Stomach (tissue), 19 donors: ENCODE measurements at places on chromosomes 12 and 14. TPM values are rescaled to one million over a fixed set of nuclear protein-coding genes. Genes with fewer than 3 reads are reported as not detected.

The TBC1D30 gene
- 18.2 TPM for total RNA-seq

The ZNF268 gene
- total RNA-seq, result 27.7 TPM

The GLT1D1 gene
- not detected for total RNA-seq

The TBX5 gene
- not detected for total RNA-seq

The GYS2 gene
- total RNA-seq, result not detected

The POU6F1 gene
- total RNA-seq, result 5.9 TPM

The CLSTN3 gene
- total RNA-seq, result 83.2 TPM

The SLC17A8 gene
- not detected for total RNA-seq

The ESPL1 gene
- total RNA-seq, result 6.6 TPM

The FKBP3 gene
- total RNA-seq, result 9.8 TPM

- no peak overlapping the region for H3K4me3 ChIP-seq
- DNase-seq, result no peak
- H3K27ac ChIP-seq, result no peak overlapping the region
- H3K27me3 ChIP-seq, result no peaks in the 10 kb centered on the region
Observed at GRCh38 chr12:104436790-104437189, 20.0 kb upstream of the CHST11 start.

GRCh38 chr14:78968265-78968664, 798.1 kb downstream of the NRXN3 start:
- H3K27ac ChIP-seq, result no peak overlapping the region
- DNase-seq, result no peak
- no peak overlapping the region for H3K4me3 ChIP-seq
- no peaks in the 10 kb centered on the region for H3K27me3 ChIP-seq

DNA sequence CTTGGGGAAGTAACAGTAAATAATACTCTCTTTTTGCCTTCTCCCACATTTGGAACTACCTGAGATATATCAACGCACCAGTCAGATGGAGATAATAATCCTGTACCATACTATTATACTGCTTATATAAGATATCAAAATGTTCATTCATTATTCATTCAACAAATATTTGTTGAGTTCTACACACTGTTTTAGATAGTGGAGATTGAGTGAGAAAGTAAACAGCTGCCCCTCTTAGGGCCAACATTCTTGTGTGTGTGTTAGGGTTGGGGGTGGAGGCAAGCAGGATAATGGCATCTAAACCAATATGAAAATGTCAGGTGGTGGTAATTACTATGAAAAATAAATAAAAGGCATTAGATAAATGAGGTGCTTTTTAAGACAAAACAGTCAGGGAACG, 14.0 kb downstream of the MIS18BP1 start:
- no peak overlapping the region for H3K27ac ChIP-seq
- H3K4me3 ChIP-seq, result no peak overlapping the region
- no peak for DNase-seq

DNA sequence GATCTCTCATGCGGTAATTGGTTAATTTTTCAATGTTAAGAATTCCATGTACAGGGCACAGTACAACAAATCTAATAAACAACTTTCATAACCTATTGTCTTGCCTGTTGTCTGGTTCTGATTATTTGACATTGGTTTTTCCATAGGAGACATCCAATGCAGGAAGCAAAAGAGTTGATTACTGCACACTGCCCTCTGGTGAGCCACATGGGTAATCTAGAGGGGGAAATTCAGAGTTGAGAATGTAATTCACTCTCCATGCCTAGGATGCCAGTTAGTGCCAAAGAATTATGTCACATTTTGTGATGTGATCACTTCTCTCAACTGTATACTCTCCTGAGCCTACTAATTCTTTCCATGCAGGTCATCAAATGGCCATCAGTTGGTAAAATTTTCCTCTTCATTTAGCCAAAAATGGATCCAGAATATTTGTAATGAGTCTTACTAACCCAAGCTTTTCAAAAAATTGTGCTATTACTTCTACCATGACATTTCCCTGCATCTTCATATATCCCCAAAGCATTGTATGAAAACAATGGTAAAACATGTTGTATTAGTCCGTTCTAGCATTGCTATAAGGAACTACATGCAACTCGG, 17.7 kb upstream of the CCDC91 start:
- H3K4me1 ChIP-seq, result no peaks in the 10 kb centered on the region
- H3K27ac ChIP-seq, result no peak overlapping the region
- no peaks in the 10 kb centered on the region for H3K36me3 ChIP-seq
- peak; percentile 31 for DNase-seq
- H3K4me3 ChIP-seq, result no peak overlapping the region
- no peaks in the 10 kb centered on the region for H3K27me3 ChIP-seq

DNA sequence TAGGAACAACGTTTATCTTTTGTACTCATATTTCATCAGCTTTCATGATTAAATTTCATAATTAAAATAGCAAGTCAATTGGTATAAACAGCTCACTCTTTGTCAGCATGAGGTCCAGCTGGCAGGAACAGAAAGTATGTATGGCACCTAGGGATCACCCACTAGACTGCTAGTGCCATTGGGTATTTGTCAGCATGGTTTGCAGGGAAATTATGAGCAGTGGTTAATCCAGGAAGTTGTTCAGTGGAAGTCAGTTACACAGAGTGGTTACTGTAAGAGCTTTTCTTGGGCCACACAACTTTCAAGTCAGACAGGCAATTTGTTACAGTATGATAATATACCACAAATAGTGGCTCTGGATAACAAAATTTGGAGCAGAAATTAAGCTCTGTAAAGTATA, 340.3 kb upstream of the RGS6 start:
- DNase-seq, result no peak
- H3K27me3 ChIP-seq, result no peaks in the 10 kb centered on the region
- no peak overlapping the region for H3K27ac ChIP-seq
- H3K4me1 ChIP-seq, result peaks cover 42% of the 10 kb centered on the region

DNA sequence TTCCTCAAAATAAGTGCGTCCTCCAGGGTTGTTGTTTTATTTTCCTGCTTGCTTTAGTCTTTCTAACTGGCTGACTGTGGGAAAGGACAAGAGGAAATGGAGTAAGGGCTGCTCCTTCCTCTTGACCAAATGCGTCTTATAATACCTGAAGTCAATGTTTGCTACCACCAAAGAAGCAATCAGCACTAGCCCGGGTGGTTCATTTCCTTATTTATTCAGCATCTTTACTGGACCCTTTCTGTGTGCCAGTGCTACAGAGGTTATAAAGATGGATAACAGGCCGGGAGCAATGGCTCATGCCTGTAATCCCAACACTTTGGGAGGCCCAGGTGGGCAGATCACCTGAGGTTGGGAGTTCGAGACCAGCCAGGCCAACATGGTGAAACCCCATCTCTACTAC, 15.1 kb upstream of the RPS6KA5 start:
- H3K36me3 ChIP-seq, result no peaks in the 10 kb centered on the region
- no peak overlapping the region for H3K4me3 ChIP-seq
- H3K4me1 ChIP-seq, result no peaks in the 10 kb centered on the region
- H3K27ac ChIP-seq, result no peak overlapping the region

- H3K4me3 ChIP-seq, result no peak overlapping the region
- no peak overlapping the region for H3K27ac ChIP-seq
- H3K27me3 ChIP-seq, result no peaks in the 10 kb centered on the region
- H3K36me3 ChIP-seq, result no peaks in the 10 kb centered on the region
- no peaks in the 10 kb centered on the region for H3K4me1 ChIP-seq
- peak; percentile 79 for DNase-seq
Observed at GRCh38 chr14:94320243-94320642, 2.9 kb downstream of the SERPINA6 start.

- H3K27ac ChIP-seq, result no peak overlapping the region
- H3K4me1 ChIP-seq, result no peaks in the 10 kb centered on the region
- H3K27me3 ChIP-seq, result no peaks in the 10 kb centered on the region
- DNase-seq, result no peak
Observed at GRCh38 chr12:79532907-79533288, 157.9 kb downstream of the PAWR start.

DNA sequence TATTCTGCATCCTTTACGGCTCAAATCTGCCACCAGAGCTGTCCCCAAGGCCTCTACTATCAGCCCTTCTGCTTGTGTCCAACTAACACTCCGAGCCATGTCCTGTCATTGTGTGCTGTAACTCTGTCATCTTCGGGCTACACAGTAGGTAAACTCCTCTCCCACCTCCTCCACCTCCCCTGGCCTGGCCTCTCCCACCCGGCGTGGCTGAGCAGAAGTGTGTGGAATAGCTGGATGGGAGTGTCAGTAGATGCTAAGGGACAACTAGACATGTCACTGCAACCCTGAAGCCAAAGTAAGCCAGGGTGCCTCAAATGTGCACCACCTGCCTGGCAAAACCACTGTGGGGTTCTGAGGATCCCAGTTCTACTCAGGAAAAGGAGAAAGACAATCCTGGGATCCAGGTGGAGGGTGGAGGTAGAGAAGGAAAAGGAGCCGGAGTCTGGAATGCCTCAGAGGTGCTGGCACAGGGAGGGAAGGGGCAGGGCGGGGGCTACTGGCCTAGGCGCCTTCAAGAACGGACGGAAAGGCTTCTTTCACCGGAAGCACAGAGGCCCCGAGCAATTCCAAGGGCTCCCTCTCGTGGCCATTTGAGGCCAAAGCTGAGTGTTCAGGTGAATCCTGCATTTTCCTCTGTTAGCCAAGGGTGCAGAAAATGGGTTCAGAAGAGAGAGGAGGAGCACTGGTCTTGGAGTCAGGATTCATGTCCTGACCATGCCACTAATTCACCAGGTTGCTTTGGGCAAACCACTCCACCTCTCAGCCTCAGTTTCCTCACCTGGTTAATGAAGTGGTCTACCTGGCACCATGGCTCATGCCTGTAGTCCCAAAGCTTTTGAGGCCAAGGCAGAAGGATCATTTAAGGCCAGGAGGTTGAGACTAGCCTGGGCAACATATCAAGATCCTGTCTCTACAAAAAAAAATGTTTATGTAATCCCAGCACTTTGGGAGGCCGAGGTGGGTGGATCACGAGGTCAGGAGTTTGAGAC, 20.5 kb upstream of the FAM181A start:
- H3K4me1 ChIP-seq, result no peaks in the 10 kb centered on the region
- no peak overlapping the region for H3K4me3 ChIP-seq
- DNase-seq, result peak; percentile 82
- H3K27ac ChIP-seq, result no peak overlapping the region
- H3K36me3 ChIP-seq, result no peaks in the 10 kb centered on the region

DNA sequence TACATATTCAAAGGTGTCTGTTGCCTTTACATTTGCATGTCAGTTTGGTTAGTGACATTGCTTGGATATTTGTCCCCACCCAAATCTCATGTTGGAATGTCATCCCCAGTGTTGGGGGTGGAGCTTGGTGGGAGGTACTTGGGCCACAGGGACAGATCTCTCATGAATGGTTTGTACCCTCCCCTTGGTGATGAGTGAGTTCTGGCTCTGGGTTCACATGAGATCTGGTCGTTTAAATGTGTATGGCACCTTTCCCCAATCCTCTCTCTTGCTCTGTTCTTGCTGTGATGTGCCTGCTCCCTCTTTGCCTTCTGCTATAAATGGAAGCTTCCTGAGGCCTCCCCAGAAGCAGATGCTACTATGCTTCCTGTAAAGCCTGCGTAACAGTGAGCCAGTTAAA, 207.9 kb upstream of the DIO3 start:
- no peak for DNase-seq
- no peaks in the 10 kb centered on the region for H3K36me3 ChIP-seq
- no peak overlapping the region for H3K27ac ChIP-seq
- no peak overlapping the region for H3K4me3 ChIP-seq
- peaks cover 1% of the 10 kb centered on the region for H3K4me1 ChIP-seq

- DNase-seq, result no peak
- H3K36me3 ChIP-seq, result no peaks in the 10 kb centered on the region
- no peak overlapping the region for H3K4me3 ChIP-seq
- no peaks in the 10 kb centered on the region for H3K27me3 ChIP-seq
Observed at GRCh38 chr14:84468153-84468552, 1061.8 kb upstream of the FLRT2 start.

- H3K4me1 ChIP-seq, result no peaks in the 10 kb centered on the region
- H3K36me3 ChIP-seq, result no peaks in the 10 kb centered on the region
- peak; percentile 14 for DNase-seq
- no peak overlapping the region for H3K4me3 ChIP-seq
- no peak overlapping the region for H3K27ac ChIP-seq
Observed at GRCh38 chr12:117228239-117228638, 38.0 kb upstream of the FBXO21 start.

- H3K27me3 ChIP-seq, result no peaks in the 10 kb centered on the region
- no peaks in the 10 kb centered on the region for H3K4me1 ChIP-seq
- H3K4me3 ChIP-seq, result no peak overlapping the region
- H3K36me3 ChIP-seq, result no peaks in the 10 kb centered on the region
- no peak for DNase-seq
- no peak overlapping the region for H3K27ac ChIP-seq
Observed at GRCh38 chr14:93323600-93324174, 9.1 kb downstream of the BTBD7 start.

GRCh38 chr12:98752726-98753125, 107.6 kb downstream of the APAF1 start:
- H3K4me1 ChIP-seq, result no peaks in the 10 kb centered on the region
- no peak overlapping the region for H3K27ac ChIP-seq
- no peak for DNase-seq
- H3K27me3 ChIP-seq, result no peaks in the 10 kb centered on the region

DNA sequence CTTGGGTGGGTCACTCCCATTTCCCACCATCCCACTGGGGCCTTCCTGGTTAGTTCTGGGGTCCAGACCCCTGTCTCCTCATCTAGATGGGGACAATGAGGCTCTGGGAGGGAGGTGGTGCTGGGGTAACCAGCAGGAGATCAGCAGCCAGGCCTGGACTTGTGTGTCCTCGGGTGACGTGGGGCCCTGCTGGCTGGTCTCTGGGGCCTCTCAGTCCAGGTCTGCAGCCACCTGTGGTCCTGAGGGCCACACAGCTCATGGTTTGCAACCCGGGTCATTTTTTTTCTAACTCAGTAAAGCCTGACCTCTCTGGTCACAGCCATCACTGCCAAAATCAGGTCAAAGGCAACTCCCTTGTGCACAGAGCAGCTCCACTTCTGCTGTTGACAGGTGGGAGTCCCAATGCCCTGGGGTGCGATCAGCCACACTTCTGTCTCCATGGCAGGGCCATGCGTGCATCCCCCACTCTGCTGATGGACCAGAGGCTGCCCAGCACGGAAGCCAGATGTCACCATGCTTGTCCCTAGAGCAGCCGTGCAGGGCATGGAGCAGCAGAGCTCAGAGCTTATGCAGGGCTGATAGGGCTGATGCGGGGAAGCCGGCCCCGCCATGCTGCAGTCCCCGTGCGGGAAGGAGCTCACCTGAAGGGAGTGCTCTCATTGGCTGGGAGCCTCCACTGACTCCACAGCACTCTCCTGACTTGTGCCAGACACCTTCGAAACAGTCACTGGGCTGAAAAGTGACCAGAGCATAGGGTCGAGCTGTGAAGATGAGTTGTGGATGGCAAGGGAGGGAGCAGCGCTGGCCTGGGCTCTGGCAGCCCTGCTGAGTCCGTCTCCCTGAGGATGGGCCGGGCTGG, 250.9 kb downstream of the ADGRD1 start:
- H3K27me3 ChIP-seq, result peaks cover 7% of the 10 kb centered on the region
- no peak overlapping the region for H3K4me3 ChIP-seq
- no peaks in the 10 kb centered on the region for H3K4me1 ChIP-seq
- DNase-seq, result no peak
- no peak overlapping the region for H3K27ac ChIP-seq
- no peaks in the 10 kb centered on the region for H3K36me3 ChIP-seq

GRCh38 chr12:112116232-112117060, 7.9 kb upstream of the NAA25 start:
- peak; percentile 86 for DNase-seq
- H3K36me3 ChIP-seq, result no peaks in the 10 kb centered on the region
- peak overlapping the region; percentile 16 for H3K27ac ChIP-seq
- H3K4me3 ChIP-seq, result no peak overlapping the region
- H3K4me1 ChIP-seq, result no peaks in the 10 kb centered on the region
- H3K27me3 ChIP-seq, result no peaks in the 10 kb centered on the region

GRCh38 chr14:69234106-69234505, 25.9 kb upstream of the GALNT16 start:
- no peak overlapping the region for H3K27ac ChIP-seq
- peaks cover 87% of the 10 kb centered on the region for H3K36me3 ChIP-seq
- no peak for DNase-seq
- peaks cover 5% of the 10 kb centered on the region for H3K4me1 ChIP-seq
